ENCODE measurements at places on chromosomes 6 and 20.

DNA sequence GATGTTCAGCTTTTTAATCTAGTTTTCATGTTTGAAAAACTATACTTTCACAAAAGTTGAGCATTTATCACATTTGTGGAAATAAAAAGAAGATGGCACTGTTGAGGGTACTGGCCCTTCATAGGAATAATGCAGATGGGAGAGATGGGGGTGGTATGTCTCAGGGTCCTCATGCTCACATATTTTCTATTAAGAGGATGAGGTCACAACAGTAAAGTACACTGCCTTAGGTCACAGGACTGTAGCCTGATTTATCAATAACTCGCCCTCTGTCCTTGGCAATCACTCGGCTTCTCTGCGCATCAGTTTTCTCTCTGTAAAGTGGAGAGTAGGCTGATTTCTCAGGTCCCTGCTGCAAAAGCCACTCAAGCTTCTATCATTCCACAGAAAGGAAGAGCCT is 55.9 kb downstream of the PPP1R3G start:
- no peak for DNase-seq

- DNase-seq, result no peak
Observed at GRCh38 chr6:30834646-30835045, 49.7 kb upstream of the DDR1 start.

DNA sequence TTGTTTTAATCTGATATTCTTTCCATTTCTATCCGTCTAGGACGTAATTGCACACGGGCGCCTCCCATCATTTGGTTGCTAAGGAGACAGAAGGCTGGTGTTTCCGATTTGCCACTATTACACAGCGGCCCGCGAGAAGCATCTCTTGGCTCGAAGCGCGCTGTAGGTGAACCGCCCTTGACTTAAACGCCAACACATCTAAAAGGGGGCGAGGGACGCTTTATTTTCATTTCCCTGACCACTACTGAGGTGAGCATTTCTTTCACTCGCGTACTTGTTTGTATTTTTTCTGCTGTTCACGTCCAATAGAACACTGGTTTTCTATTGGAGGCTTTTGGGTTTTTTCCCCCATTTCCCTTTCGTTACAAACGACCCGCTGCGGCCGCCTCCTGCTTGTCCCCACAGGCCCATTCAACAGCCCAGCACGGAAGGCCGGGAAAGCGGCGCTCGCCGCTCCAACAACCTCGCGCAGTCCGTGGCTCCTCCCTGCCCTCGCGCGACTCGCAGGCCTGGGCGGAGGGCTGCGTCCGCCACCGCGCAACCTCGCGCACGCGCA is 505 bp upstream of the WRNIP1 start:
- peak; percentile 76 for DNase-seq

GRCh38 chr6:100886076-100886475 is 4.9 kb upstream of the ASCC3 start:
- peak; percentile 52 for DNase-seq
